Activated naive CD4-positive, alpha-beta T cell (primary cell): ENCODE measurements at places on chromosomes 6 and 20.

DNA sequence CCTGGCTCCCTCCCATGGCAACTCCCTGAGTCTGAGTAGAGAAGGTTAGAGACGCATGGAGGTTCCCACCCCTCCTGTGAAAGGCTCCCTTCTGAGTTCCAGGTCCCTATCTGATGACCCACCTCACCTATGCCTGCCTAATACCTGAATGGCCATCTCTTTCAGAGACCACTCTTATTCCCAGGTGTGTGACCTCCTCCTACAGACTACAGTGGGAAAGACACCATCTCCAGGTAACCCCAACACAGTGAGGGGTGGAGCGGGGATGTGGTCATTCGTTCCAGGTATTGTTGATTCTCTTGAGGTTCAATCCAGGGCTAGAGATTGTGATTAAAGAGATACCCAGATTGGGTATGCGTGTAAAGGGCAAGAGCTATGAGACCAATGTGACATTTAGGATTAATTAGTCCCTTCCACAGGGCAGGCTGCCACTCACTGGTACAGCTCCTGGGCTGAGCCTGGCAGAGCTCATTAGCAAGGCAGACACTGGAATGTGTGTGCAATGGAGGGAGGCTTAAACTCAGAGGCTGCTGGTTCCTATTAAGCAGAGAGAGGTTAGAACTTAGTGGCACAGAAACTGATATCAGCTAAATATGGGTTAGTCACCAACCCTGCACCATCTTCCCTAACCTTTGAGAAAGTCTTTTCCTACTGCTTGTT, 46.5 kb upstream of the IER3 start:
- DNase-seq = no peak

- DNase-seq = no peak
Measured at GRCh38 chr6:44116641-44117382, 10.4 kb downstream of the MRPL14 start.

GRCh38 chr6:31927242-31927862, at the start of gene C2:
Gene C2 (plus strand): TSS chr6:31927717. CDS start chr6:31927753, 36 bp downstream.
- DNase-seq = no peak

- no peak for DNase-seq
Measured at GRCh38 chr6:137746264-137746663, 120.8 kb upstream of the TNFAIP3 start.

DNA sequence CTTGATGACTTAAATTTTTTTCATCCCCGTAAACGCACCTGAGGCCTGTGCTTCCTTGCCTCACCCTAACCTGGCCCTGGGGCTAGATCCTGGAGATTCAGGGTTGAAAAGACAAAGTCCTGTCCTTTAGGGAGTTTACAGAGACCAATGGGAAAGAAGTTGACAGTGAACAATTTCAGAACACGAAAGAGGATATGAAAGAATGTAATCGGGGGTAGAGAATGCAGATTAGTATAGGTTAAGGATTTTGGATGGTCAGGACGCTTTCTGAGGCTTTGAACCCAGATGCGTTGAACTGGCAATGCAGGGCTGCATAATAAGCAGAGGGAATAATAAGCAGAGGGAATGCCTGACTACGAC, 1.7 kb upstream of the FBXO5 start:
- DNase-seq = no peak

DNA sequence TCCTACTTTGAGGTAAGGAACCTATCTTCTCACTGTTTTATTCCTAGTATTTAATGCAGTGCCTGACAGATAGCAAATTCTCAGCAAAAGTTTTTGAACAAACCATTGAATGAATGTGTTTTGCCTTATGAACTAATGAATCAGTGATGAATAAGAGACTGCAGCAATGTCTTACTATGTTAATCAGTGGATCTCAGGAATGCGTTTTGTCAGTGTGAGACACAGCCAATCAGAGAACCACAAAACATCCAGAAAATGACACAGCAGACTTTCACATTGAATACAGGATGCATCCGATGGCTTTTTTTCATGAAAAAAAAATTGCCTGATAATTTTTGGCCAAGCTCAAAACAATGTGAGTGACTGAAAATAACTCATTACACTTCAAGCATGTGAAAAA, 270.5 kb downstream of the BMP2 start:
- no peak for DNase-seq
